H7 (cell line): ENCODE measurements at places on chromosomes 16 and 17. TPM values are rescaled to one million over a fixed set of nuclear protein-coding genes. Genes with fewer than 3 reads are reported as not detected.

DNA sequence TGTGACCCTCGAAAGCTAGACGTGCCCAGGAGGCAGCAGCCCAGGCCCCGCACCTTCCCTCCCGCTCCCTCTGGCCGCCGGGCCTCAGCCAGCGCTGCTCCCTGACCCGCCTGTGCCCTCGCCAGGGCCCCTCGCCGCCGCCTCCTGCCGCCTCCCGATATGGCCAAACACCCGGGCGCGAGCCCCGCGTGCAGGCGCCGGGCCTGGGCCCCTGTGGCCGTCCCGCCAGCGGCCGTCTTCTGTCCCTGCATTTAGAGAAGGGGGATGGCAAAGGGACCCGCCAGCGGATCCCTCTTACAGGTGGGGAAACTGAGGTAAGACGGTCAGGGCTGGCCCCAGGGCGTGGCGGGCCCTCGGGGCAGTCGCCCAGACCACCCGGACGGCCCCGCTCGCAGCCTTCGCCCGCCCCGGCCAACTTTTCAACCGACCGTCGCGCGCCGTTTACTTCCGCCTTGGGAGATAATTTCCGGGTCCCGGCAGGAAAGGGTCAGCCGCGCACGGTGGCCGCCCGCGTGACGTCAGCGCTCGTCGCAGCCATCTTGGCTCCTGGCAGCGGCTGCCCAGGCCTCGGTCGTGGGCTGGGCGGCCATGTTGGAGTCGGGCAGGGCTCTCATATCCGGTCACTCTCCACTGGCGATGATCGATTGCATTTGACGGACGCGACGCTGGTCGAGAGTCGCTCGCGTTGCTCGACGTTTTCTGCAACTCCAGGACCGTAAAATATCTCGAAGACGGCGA is 7.0 kb upstream of the GNG13 start:
- peak; percentile 96 for DNase-seq

- peak; percentile 93 for DNase-seq
These were observed at the start of gene ABCC1 for GRCh38 chr16:15949210-15950160. TSS of gene ABCC1 (plus strand) at chr16:15949616. CDS start at chr16:15949752, 136 bp downstream.

- DNase-seq: no peak
These were observed 256.7 kb downstream of the CDH11 start for GRCh38 chr16:64865069-64865696.

DNA sequence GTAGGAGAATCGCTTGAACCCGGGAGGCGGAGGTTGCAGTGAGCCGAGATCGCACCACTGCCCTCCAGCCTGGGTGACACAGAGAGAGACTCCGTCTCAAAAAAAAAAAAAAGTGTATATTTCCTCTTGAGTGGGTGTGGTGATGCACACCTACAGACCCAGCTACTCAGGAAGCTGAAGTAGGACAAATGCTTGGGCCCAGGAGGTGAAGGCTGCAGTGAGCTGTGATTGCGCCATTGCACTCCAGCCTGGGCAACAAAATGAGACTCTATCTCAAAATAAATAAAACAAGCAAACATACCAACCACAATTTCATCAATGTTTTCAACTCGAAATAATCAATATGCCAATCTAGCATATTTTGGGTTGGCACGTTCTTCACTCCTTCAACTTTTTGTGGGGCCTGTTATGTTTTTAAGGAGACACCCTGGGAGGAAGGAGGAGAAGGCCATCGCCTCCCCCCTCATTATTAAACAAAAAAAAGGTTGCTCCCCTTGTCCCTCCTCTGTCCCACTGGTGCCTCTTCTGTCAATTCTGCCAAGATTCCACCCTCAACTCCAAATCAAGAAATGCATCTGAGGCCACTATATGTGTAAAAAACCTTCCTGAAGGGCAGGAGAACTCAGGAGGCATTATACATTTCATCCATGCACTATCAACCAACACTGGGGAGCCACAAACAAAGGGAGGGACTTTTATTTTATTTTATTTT is 52.4 kb upstream of the ATF7IP2 start:
- no peak for DNase-seq

GRCh38 chr16:3771513-3771912 is 54.2 kb upstream of the TRAP1 start:
- DNase-seq: no peak

DNA sequence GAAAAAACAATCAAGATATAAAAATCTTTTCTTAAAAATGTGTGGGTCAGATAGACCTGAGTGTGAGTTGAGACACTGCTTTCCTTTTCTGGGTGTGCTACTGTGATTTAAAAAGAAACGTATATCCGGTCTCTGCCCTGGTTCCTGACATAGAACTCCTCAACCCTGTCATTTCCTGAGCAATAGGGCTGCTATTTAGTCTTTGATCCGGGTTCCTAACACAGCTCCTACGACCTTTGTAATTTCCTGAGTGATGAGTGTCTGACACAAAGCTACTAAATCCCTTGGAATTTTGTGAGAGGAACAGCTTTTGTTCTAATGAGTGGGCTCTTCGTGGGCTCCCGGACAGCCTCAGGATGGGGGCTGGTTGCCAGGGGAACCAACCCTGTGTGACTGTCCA is 93.9 kb upstream of the FA2H start:
- DNase-seq: no peak

Gene GPR179
- 0.04 and 0.07 TPM in 2 replicates for total RNA-seq

Gene TCAP
- total RNA-seq: 0.69 and 2.7 TPM in 2 replicates

Gene VAT1L
- total RNA-seq: 18.6 and 19.5 TPM in 2 replicates

Gene PRRT2
- total RNA-seq: 1.8 and 5.6 TPM in 2 replicates

Gene CHST4
- 6.7 and 7.6 TPM in 2 replicates for total RNA-seq
